ENCODE measurements at places on chromosomes 3 and 15.

DNA sequence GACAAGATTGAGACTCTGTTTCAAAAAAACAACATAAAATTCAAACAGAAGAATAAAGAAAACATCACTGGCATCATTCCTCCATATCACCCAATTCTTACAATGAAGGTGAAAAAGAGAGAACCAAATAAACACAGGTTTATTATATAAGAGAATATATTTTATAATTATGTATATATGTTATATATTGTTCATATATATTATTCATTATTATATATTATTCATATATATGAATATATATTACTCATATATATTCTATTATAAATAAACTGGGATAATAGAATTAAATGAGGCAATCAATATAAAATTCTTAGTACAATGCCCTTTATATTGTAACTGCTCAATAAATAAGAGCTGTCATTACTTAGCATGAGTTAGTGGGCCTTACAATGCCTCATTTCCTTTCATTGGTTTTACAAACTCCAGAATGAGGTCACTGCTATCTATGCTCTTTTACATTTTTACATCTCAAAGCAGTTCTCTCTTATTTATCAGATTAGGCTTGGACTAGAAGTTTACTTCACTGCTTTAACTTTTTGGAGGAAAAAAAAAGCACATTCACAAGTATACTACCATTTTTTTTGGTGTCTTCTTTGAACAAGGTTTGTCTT lies 135.5 kb upstream of the TTC14 start:
- DNase-seq = no peak

GRCh38 chr15:67652586-67652985 lies 110.1 kb downstream of the MAP2K5 start:
- DNase-seq = no peak

DNA sequence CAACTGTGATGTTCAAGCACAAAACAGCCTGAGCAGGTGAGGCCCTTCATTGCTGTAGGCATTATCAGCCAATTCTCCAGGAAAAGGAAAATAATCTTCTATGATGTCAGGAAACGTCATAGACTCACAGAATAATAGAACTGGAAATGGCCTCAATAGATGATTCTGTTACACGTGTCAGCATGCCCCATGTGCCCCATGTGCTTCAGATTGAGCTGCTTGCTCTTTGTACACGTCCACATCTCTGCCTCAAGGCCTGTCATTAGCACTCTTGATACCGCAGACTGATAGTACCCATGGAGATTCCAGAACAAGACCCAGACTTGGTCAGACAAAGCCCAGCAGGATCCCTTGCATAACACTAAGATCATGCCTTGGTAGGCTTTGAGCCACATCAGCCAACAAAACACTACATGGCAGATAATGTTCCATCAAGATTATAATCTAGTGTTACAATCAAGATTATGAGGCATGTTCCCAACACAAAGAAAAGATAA lies 95.9 kb downstream of the MEIS2 start:
- no peak for DNase-seq

DNA sequence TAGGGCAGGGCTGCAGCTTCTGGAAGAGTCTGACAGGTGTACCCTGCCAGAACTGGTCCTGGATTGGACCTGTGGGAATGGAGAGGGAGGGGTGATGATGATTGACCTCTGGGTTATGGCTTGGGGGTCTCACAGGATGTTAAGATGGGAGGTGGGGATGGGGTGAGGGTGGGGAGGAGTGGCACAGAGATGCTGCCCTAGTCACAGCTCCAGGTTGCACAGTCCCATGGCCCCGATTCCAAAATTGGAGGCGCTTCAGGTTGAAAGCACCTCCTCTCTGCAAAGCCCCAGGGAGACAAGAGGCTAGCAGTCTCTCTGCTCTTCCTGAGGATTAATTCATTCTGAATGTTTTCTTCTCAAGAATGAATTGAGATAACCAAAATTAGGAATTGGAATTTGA lies 101.4 kb downstream of the FAM43A start:
- DNase-seq = no peak

DNA sequence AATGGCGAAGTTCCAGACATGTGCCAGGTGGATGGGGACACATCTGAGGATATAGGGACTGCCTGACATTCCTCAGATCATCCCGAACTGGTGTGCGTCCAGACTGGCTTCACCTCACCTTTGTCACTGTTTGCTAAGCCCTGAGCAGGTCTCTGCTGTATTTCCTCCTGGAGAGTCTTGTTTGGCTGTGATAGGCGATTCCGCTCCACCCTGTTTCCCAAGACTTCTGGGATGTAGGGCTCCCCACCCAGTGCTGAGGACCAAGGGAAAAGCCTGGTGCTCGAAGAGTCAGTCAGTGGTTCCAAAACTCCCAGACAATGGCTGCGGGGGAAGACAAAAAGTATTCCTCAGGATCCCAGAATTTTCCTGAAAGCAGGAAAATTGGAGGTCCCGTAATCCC lies 11.1 kb upstream of the FURIN start:
- DNase-seq = no peak

- DNase-seq = no peak
Observed at GRCh38 chr3:159749406-159749805, 239.2 kb upstream of the IL12A start.

DNA sequence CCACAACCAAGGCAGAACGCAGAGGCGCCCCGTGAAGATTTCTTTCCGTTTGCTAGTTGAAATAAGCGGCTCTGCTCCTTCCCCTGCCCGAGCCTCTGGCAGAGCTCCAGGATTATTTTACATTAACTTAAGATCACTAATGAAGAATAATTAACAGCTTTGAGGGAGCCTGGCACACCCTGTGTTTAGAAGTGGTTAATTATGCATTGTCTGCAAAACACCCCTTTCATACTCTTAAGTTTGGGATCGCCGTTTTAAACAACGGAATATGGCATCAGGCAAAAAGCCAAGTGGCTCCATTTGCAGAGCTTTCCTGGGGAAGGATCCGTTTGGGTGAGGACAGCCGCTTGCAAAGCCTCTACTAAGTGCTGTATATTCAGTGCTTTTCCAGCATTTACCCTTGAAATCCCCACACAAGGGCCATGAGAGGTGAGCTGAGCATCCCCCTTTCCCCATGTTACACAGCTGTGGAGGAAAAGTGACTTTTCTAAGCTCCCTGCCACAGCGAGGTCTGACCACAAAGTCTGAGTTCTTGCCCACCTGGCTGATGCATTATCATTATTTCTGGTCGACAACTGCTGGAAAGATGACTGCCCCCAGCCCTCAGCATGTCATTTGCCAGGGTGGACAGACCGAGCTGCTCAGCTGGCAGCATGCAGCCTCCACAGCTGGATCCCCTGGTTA lies 33.9 kb downstream of the IQSEC1 start:
- DNase-seq = no peak

- DNase-seq = no peak
Observed at GRCh38 chr15:42069496-42070278, 24.7 kb downstream of the PLA2G4D start.

Measured in stimulated activated CD4-positive, alpha-beta T cell treated with anti-CD3 and anti-CD28 coated beads, Interleukin-12 subunit alpha, Interleukin-12 subunit beta, amount 100 ng/mL, for 24 hours (primary cell).